Iris pigment epithelial cell (primary cell): ENCODE measurements at places on chromosomes 12 and 14.

- DNase-seq: no peak
Observed at GRCh38 chr12:68595241-68595640, 15.5 kb upstream of the RAP1B start.

GRCh38 chr12:9124383-9125031, 8.8 kb upstream of the A2M start:
- DNase-seq: no peak

DNA sequence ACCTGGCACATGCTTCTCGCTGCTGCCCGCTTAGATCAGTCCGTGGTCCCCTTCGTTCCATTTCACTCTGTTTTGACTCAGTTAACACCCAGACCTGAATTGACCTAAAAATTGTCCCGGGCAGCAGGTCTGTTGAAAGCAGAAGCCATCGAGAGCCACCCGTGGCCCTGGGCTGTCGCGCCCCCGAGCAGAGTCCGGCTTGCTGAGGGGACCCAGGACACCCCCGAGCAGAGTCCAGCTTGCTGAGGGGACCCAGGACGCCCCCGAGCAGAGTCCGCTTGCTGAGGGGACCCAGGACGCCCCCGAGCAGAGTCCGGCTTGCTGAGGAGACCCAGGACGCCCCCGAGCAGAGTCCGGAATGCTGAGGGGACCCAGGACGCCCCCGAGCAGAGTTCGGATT, 50.2 kb upstream of the GALNT9 start:
- DNase-seq: no peak

DNA sequence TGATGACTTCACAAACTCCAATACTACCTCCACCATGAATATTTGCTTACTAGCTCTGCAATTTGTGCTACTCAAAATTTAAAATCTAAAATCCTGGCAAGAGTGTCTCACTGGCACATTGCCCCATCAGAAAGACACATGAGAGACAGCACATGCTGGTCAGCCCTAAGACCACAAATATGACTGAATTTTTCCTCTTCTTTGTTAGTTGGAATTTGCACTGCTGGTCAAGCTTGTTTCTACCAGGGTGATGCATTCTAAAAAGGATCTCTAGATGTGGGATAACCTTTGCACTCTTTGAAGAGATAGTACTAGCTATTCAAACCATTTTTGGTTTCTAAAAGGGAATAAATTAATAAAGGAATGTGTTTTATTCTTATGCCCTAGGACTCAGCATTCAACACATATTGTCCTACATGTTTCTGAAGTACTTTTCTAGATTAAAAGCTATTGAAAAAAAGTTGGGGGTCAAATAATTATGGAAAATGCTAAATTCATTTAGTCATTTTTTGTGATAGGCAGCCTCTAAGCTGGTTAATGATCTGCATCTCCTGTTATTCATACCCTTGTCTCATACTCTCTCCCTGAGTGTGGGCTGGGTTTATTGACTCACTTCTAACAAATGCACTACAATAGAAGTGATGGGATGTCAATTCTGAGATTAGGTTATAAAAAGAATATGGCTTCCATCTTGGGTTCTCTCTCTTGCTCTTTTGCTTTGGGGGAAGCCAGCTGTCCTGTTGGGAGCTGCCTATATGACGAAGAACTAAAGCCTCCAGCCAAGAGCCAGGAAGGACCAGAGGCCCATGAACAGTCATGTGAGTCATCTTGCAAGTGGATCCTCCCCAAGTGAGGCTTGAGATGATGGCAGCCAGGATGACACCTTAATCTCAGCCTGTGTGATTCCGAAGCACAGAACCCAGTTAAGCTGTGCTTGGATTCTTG, 211.5 kb upstream of the CRY1 start:
- peak; percentile 30 for DNase-seq

GRCh38 chr12:95736631-95737030, 53.9 kb downstream of the NTN4 start:
- no peak for DNase-seq

GRCh38 chr12:25985316-25986175, 27.1 kb downstream of the RASSF8 start:
- no peak for DNase-seq

DNA sequence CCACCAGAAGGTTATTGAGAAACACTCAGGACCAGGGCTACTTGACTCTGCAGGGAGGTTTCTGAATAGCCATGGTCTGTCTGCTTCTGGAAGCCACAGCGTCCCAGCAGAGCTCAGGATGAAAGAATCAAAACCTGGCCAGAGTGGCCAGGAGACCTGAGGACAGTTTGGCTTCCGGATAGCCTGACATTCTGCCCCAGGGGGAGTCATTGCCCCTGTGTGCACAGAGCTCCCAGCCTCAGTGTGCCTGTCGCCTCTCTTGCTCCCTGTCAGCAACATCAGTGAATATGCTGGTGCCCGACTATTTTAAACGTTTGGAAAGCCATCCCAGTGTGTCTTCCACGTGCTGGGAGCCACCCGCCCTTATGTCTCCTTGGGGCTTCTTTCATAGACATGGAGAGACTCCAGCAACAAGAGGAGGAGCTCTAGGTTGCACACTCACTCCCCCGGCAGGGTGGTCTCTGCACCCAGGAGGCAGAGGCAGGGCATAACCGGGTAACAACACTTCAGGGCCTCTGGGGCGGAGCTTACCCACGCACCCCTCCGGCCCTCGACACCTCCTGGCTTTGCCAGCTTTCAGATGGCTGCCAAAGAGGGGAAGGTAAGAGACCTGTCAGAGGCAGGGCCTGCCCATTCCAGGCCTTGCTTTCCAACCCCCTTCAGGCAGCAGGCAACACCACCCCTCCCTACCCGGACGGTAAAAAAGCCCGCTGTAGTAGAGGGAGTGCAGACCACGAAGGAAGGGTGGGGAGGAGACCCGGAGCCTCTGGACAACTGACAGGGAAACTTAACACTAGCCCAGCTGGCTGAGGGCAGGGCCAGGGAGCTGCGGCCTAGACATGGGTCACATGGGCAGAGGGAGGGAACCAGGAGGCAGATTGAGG, 19.0 kb upstream of the SLC6A12 start:
- DNase-seq: no peak

- DNase-seq: peak; percentile 5
Observed at GRCh38 chr12:21913823-21914222, 27.4 kb downstream of the ABCC9 start.

GRCh38 chr12:5178571-5178970, 134.9 kb downstream of the KCNA5 start:
- no peak for DNase-seq

- DNase-seq: no peak
Observed at GRCh38 chr12:127205781-127206555, 1061.0 kb upstream of the TMEM132C start.

DNA sequence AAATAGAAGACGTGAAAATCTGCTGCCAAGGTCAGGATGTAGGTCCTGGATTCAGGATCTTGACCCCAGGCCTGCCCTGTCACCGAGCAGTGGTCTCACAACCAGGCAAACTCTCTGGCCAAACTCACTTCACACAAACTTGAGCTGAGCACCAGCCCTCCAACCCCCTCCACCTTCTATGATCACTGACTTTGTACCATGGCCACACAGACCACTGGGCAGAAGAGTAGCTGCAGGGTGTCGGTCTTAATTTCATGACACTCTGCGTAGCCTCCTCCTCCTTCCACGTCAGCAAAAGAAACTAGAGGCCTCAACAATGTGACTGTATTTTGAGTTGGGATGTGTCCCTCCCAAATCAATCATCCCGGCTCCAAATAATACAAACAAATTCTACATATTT, 7.2 kb upstream of the TBX3 start:
- no peak for DNase-seq

DNA sequence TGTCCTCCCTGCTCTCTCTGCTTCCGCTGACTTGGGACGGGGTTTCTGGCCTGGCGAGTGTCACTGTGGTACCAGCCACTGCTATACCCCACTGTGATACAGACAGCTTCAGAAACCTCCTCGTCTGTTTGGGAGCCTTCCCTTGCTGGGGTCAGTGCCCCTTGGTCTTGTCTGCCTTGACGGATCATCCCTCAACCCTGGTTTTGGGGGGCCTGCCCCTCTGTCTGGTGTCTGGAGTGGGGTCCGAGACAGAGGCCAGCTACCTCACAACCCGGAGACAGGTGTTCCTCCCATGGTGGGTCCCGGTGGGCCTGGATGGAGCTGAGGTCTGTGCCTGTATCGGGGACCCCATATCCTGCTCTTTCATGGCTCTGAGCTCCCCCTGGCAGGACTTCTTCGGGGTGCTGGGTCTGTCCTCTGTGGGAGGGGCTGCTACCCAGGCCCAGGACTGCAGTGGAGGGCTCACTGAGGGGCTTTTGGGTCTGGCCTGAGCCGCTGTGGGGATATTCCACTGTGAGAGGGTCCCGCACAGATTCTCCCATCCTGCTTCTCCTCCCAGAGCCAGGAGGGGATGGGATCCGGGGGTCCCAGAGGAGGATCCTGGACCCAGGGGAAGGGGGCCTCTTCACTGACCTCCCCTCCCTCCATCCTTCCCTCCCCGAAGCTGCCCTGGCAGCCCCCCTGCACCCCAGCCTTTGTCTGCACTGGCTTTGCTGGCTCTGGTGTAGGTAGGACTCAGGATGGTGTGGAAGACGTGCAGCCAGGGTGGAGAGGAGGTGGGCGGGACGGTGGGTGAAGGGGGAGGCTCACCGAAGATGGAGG, 365.5 kb downstream of the TMEM121 start:
- DNase-seq: no peak

DNA sequence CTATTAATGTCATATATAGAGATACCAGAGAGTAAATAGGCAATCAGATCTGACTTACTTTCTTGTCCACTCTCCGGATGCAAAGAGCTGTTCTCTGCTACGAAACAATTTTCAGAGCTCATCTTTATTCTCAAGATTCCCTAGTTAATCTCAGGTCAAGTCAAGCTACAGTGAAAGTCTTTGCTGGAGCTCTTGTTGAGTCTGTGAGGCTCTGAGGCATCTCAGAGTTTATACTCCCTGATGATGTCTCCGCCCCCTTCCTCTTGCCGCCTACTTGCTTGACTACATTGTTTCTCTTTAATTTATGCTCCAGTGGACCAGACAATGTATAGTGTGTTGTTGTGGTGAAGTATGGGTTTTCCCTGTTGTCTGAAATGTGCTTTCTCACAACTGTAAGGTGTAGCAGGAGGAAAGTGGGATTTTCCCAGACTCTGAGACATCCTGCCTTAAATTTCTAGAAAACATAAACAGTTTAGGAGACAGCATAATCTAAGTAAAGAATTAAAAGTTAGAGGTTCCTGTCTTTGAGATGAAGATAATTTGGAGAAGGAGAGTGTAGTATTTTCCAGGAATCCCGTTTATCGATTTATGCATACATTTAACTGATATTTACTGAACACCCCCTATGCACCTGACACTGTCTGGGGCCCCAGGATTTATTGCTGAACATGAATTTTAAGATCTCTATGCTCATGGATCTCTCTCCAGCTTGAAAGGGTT, at the start of gene CD69:
CD69 (minus strand) TSS at position 203 of the 720 bp plus-strand sequence; CDS start at position 122, 81 bp downstream.
- DNase-seq: peak; percentile 18

DNA sequence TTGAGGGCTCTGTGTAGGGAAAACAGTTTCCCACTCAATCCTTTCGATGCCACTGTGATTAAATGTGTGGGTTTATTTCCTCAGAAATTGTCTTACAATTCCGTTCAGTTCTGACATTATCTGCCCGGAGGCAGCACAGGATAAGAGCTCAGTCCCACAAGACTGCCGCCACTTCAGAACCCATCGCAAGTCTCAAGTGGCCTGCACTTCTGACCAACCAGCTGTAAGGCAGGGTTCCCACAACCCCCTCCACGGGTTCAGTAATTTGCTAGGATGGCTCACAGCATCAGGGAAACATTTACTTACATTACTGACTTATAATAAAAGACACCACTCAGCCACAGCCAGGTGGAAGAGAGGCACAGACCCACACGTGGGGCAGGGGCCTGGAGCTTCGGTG, 17.2 kb downstream of the BDKRB2 start:
- DNase-seq: no peak

DNA sequence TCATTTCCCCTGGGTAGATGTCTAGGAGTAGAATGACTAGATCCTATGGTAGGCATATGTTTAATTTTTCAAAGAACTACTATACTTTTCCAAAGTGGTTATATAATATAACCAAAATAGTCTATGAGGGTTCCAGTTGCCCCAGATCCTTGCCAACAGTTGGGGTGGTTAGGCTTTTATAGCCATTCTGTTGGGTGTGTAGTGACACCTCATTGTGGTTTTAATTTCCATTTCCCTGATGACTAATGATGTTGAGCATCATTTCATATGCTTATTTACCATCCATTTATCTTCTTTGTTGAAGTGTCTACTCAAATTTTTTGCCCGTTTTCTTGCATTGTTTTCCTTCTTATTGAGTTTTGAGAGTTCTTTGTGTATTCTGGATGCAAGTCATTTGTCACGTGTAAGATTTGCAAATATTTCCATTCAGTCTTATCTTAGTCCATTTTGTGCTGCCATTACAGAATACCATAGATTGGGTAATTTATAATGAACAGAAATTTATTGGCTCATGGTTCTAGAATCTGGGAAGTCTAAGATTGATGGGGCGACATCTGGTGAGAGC, 4.7 kb downstream of the SYNE2 start:
- no peak for DNase-seq

- DNase-seq: peak; percentile 17
Observed at GRCh38 chr14:53596853-53597525, 359.6 kb downstream of the BMP4 start.

DNA sequence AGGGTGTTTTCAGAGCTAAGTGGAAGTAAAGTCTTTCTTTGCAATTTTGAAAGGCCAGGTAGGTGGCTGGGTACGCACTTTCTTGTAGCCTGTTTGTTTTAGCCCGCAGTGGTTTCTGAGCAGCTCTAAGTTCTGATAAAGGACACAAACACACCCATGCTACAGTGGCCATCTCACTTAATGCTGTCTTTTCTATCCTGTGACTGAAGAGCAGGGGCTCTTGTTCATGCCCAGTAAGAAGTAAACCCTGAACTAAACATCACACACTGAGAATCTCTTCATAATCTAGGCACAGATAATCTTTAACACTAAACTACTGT, 427.2 kb downstream of the RAD51B start:
- DNase-seq: no peak

DNA sequence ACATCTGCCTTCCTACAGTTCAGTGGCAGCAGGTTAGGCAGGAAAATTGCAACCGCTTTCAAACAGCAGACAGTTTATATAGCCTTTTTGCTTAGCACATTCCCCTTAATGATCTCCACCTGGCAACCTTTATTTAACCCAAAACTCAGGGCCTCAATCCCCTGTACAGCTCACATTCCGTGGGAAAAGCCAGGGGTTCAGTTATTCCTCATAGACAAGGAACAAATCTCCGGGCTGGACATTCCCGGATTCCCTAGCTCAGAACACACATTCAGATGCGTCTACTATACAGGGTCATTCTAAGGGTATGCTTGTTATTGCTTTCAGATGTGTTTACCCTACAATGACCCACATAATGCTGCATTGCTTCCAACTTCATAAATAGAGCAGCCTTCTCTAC, 73.8 kb upstream of the DCN start:
- DNase-seq: peak; percentile 68

GRCh38 chr14:29789475-29789874, 138.2 kb downstream of the PRKD1 start:
- DNase-seq: no peak

DNA sequence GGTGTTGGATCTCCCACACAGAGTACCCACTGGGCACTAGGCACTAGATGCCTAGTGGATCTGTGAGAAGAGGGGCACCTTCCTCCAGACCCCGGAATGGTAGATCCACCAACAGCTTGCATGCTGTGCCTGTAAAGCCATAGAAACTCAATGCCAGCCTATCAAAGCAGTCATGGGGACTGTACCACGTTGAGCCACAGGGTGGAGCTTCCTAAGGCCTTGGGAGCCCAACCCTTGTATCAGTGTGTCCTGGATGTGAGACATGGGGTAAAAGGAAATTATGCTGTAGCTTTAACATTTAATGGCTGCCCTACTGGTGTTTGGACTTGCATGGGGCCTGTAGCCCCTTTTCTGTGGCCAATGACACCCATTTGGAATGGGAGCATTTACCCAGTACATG, 1024.9 kb downstream of the TMEM121 start:
- no peak for DNase-seq
